ENCODE measurements at places on chromosomes 11 and 22.

GRCh38 chr22:45198463-45198795 is 34.7 kb downstream of the NUP50 start:
- DNase-seq: no peak

- no peak for DNase-seq
Observed at GRCh38 chr11:35321111-35321510, 98.2 kb downstream of the SLC1A2 start.

DNA sequence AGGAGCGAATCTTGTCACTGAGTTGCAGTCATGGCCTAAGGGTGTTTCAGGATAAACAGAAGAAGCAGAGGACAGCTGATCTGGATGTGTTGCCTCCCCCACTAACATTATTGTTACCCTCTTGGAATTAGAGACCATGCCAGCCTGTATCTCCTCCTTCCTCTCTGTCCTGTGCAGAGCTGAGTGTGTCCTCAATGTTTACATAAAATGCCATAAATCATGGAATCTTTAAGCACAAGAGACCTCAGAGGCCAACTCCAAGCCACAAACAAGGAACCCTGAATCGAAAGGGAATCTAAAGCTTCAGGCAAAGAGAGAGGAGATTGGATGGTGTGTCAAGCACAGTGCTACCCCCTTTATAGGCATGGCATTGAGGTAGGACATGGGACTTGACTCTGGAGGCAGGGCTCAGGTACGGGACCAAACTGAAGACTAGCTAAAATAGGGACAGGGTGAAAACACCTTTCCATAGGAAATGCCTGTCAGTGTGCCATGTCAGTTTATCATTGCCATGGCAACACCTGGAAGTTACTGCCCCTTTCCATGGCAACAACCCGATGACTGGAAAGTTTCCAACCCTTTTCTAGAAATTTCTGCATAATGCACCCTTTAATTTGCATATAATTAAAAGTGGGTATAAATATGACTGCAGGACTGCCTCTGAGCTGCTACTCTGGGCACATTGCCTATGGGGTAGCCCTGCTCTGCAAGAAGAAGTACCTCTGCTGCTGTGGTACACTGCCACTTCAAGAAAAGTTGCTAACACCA is 489.7 kb downstream of the MIAT start:
- DNase-seq: no peak

GRCh38 chr11:122207505-122207904 is 91.5 kb upstream of the BLID start:
- no peak for DNase-seq

DNA sequence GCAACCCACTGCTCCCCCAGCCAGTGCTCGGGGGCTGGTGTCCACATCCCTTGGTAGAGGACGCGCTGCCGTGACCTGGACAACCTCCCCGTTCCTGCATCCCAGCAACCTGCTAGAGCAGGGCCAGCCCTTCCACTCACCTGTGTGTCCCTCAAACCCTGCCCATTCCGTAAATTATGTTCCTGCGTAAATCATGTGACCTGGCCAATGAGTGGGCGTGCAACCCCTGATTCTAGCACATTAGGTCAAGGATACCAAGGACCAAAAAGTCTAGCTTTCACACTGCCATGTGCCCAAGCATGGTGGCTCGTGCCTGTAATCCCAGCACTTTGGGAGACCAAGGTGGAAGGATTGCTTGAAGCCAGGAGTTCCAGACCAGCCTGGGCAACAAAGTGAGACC is 25.7 kb downstream of the CD5 start:
- DNase-seq: no peak

DNA sequence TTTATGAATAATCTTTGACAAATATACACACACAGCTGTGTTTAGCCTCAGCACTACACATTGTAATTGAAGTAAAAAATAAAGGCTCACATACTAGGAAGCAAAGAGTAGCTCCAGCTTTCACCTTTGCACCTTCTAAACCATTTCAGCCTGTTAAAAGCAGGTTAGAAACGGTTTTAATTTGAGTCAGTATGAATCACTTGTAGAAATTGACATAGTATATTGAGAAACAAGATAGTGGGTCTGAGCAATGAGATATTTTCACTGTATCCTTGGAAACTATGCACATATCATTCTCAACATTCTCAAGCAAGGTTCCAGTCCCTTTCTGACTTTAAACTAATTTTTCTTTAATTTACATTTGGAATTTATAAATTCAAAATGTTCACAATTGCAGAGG is 380.3 kb downstream of the AASDHPPT start:
- no peak for DNase-seq
